ENCODE measurements at places on chromosomes 1 and 21.

GRCh38 chr1:205772607-205773032 lies 2.7 kb downstream of the RAB29 start:
- DNase-seq: no peak

DNA sequence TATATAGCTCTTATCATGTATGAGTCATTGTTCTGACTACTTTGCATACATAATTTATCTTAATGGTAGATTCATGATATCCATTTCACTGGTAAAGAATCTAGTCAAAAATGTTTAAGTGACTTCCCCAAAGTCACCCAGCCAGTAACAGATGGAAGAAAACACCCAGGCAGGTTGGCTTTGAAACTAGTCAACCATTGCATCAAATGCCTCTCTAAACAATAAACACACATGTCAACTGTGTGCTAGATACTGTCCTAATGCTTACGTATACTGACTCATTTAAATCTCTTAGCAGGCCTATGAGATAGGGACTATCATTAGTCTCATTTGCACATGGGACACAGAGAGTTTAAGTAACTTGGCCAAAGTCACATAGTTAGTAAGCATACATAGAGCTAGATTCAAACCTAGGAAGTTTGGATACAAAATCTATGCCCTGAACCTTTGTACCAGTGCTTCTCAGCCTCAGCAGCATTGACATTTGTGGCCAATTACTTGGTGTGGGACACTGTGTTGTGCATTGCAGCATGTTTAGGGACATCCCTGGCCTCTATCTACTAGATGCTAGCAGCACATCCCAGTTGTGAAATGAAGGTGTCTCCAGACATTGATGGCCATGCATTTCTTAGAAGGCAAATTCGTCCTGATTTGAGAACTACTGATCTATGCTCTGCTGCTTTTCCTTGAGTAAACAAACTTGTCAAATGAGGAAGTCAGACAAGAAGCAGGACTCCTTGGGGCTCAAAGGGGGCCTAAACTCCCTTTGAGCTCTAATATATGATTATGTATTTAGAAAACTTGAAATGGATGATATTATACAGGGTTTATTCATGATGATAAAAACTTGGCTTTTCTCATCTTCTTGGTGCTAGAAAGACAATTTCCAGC lies 316.3 kb downstream of the KCNH1 start:
- DNase-seq: no peak

DNA sequence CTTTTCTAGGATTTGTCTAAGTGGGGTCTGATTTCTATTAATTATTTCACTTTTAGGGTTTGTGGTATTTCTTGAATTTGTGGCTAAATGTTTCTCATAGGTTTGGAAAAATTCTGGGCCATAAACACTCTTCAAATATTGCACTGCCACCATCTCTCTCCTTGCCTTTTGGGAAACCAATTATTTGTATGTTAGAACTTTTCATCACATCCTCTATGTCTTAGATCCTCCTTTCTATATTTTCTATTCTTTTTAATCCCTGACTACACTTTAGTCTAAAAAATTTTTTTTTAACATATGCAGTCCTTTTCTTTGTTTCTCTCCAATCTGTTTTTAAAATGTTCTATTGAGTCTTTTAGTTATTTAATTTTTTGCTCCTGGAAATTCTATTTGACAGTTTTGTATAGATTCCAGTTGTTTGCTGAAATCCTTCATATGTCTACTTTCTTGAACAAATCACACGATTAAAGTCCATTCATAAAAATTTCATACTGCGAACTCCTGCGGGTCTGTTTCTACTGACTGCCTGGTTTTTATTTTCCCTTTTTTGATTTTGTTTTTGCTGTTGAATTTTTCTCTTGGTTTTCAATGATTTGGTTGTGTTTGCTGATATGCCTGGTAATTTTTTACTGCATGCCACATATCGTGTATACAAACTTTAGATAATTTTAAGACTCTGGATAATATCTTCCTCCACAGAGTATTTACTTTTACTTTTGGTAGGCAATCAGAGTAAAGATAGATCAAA lies 143.1 kb downstream of the COQ8A start:
- DNase-seq: no peak

DNA sequence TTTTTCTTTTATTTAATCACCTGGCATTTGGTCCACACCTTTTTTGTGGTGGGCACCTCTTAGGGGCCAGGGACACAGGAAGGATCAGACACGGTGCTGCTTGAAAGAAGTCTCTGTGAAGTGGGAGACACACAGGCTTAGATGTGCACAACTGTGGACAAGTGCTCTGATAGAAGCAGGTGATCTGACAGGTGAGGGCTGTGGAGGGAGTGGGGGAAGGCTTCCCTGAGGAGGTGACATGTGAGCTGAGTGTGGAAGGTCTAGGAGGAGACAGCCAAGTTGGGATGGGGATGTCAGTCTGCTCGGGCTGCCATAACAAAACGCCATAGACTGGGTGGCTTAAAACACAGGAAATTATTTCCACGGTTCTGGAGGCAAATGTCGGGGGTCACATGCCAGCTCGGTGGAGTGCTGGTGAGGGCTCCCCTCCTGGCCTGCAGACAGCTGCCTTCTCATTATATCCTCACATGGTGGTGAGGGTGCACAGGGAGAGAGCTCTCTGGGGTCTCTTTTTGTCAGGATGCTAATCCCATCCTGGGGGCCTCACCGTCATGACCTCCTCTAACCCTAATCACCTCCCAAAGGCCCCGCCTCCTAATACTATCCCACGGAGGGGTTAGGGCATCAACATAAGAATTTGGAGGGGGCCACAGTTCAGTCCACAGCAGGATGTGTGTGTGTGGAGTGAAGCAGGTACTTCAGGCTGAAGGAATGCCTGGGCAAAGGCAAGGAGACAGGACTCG lies 5.2 kb upstream of the KIAA1614 start:
- DNase-seq: no peak

GRCh38 chr1:154270833-154271232 lies 1.6 kb upstream of the HAX1 start:
- DNase-seq: no peak

DNA sequence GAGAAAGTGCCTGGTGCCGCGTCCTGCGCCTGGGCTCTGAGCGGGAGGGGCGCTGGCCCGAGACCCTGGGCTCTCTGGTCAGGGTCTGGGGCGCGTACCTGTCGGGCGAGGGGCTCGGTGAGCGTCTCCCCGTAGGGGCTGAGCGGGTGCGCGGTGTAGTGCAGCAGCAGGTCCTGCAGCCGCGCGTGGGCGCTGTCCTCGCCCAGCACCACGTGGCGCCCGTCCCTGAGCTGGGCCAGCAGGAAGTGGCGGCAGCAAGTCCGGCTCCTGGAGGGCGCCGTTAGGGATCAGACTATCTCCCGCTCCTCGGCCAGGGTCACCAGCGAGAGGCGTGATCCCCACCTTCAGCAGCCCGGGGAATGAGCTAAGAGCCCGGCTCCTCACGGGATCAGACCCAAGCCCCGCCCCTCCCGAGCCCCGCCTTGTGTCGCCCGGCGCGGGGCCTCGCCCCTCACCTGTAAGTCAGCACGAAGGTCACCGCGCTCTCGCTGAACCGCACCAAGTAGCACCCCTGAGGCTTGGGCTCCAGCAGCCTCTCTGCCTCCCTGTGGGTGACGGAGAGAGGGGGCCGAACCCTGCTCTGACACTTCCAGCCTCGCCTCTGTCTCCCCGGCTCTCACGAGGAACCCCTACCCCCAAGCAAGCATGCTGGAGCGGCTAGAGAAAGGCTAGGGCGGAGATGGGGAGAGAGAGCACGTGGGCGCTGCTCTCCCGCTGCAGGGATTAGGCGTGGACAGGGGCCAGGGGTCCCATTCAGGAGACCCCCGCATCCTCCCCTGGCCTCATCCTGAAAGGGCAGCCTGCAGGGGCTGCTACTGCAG lies 2.7 kb downstream of the SH2D2A start:
- no peak for DNase-seq

GRCh38 chr1:29556657-29557056 lies 320.3 kb downstream of the PTPRU start:
- DNase-seq: no peak

DNA sequence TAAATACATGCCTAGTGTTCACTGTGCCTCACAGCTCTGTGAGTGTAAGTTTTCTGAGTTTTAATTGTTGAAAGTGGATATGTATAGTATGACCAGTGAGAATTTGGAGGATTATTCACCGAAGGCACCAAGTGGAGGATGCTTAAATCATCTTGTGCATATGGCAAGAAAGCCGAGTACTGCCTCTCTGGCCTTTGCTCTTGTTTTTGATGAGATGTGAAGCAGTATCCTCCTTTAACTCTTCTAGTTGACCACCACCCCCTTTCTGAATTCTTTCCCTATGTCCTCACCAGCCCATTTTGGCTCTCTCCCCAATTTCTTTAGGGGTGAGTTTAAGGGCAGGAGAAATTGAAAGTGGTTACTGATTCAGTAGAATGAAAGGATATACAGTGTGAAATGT lies 130.4 kb downstream of the SYT2 start:
- peak; percentile 76 for DNase-seq

DNA sequence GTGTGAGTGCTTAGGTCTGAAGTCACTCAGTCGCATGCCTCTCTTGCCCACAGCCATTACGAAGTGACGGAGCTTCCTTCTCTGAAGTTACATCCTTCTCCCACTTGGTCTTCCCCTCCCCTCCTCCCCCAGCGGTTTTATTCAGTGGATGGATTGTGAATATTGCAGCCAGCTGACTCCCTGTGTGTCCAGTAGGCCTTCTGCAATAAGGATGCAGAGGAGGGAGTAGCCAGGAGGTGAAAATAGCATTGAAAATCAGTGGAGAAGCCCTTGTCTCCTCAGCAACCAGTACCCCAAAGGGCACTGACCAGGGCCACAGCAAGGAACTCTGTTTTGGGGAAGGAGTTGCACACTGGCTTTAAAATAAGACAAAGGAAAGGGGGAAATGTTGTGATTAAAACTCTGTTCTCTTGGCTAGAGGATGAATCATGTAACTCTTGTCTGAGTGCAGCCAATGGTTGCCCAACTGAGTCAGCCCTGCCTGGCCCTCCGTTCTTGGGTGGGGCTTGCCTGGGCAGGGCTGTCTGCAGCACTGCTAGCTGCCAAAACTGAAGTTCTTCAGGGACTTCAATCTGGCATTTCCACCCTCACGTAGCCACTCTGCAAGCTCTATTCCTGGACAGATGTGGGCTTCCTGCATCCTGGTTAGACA lies 4.3 kb downstream of the S100A10 start:
- DNase-seq: peak; percentile 67

DNA sequence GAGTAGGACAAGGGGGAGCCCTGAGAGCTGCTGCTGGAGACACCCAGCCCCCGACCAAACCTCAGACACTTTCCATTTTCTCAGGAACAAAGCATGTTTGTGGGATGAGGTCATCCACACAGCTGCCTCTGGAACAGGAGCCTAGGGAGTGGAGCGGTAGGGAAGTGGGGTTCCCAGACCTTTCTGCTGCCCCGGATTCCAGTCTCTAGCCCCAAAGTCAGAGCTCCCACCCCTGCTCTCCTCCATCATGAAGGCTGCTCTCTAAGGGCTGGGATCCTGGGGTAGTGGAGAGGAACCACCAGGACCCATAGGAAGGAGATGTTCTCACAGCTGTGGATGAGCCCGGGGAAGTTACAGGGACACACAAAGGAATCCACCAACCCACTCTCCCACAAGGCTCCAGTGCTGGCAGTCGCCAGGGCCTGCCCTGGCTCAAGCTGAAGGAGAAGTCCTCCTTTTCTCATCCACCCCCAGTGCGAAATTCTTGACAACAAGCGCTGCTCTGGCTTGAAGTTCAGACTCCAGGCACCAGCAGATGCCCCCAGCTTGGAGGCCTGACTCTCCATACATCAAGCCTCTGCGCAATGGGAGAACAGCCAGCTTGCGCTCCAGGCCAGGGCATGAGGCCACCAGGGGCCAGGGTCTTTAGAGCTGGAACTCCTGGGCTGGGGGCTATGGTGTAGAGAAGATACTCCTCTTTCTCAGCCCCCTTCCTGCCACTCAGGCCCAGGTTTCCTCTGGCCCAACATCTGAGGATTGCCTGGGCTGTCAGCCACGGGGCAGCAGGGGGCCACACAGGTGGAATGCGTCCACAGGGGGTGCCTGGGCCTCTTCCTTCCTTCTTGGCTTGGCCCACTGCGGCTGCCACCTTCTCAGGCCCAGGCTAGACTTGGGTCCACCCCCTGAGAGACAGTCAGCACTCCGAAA lies 4.5 kb downstream of the FHL3 start:
- no peak for DNase-seq

- peak; percentile 99 for DNase-seq
These were observed at the start of gene MTOR for GRCh38 chr1:11262171-11263049. TSS of gene MTOR (minus strand) at chr1:11262551. CDS start at chr1:11259409, 3,142 bp downstream.

GRCh38 chr1:168833801-168834224 lies 104.8 kb upstream of the DPT start:
- DNase-seq: no peak

- no peak for DNase-seq
These were observed 1.2 kb downstream of the ARHGEF2 start for GRCh38 chr1:155976913-155977689.

GRCh38 chr1:204327359-204327758 lies 32.4 kb downstream of the PLEKHA6 start:
- DNase-seq: no peak

GRCh38 chr21:41068967-41069642 lies 98.9 kb upstream of the BACE2 start:
- no peak for DNase-seq

DNA sequence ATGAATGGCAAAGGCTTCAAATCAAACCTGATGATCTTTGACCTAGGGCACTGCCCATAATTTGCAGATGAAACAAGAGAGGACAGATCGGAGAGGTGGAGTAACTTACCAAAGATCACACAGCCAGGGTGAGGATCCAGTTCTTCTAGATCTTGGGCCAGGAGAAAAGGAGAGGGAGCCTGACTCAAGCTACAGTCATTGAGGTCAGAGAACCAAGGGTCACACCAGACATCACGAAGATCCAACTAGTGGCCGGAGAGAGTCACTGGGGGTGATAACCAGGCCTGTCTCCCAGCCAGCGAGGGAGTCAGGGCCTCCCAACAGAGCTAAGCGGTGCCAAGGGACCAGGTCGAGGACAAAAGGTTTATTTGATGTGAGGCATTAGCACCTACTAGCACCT lies 115.0 kb downstream of the RIPK4 start:
- DNase-seq: no peak

DNA sequence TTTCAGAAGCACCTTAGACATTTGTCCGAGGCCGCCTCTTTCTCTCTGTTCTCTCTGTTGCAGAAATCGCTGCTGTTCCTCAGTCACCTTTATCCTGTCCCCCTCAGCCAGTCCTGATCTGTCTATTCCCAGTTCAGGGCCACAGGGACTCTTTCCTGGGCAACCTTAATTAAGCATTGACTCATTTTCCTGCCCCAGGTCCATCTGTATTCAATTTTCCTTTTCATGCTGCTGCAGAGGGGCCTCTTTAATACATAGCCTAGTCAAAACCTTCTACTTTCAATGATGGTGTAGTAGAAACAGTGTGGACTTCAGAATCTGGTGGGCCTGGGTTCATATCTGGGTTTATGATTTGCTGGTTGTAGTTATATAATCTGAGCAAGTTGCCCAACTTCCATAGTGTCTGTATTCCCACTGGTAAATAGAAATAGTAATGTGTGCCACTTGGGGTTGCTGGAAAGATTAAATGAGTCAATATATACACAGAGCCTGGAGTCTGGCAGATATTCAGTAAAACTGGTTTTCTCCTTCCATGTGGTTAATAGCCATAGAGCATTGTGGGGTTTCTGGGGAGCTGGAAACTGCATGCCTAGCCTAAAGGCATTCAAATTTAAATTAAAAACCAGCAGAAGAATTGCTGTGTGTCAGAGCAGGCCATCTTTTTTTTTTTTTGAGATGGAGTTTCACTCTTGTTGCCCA lies 4.5 kb downstream of the TRAF5 start:
- no peak for DNase-seq
